ENCODE measurements at places on chromosomes 1 and 21.

DNA sequence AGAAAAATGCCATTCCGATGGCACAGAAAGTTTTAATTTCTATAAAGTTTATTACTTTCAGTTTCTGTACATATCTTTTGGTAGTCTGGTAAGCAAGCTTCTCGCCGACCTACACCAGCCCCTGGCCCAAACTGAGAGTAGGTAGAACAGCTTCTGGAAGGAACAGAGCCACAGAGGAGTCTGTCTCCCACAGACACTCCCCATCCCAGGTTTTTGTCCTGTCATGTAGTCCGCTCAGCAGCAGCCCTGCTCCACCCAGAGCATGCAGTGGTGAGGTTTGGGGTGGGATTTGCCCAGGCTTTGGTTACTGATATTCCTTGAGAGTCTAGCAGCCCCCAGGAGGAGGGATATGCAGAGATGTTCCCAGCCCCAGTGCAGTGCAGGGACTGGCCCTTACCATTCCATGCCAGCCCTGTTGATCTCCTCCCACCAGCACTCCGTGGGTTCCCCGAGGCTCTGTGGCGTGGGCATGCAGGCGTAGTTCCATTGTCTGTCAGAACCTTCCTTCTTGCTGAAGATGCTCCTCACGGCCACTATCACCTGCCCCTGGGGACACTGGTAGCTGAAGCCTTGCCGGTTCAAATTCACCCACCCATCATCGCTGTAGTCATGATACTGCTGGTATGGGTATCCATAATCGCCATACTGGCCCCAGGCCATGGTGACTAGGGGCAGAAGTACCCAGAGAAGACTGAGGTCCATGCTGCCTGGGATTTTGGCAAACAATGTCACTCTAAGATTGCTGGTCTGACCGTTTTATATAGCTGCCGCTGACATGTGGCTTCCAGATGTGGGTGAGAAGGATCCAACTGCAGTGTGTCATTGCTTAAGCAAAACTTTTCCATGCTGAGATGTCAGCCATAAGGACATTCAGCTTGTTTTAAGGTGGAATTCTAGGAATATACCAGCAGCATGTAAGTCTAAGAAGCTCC, at the start of gene DPT:
DPT (minus strand) TSS at position 734 of the 932 bp plus-strand sequence; CDS start at position 702, 32 bp downstream.
- no peak for DNase-seq

GRCh38 chr21:41634211-41634694, 126.3 kb upstream of the TMPRSS2 start:
- DNase-seq, result no peak

- DNase-seq, result no peak
Observed at GRCh38 chr1:35554266-35555211, 2.7 kb downstream of the KIAA0319L start.

GRCh38 chr1:191049781-191050180, 572.1 kb upstream of the BRINP3 start:
- no peak for DNase-seq

DNA sequence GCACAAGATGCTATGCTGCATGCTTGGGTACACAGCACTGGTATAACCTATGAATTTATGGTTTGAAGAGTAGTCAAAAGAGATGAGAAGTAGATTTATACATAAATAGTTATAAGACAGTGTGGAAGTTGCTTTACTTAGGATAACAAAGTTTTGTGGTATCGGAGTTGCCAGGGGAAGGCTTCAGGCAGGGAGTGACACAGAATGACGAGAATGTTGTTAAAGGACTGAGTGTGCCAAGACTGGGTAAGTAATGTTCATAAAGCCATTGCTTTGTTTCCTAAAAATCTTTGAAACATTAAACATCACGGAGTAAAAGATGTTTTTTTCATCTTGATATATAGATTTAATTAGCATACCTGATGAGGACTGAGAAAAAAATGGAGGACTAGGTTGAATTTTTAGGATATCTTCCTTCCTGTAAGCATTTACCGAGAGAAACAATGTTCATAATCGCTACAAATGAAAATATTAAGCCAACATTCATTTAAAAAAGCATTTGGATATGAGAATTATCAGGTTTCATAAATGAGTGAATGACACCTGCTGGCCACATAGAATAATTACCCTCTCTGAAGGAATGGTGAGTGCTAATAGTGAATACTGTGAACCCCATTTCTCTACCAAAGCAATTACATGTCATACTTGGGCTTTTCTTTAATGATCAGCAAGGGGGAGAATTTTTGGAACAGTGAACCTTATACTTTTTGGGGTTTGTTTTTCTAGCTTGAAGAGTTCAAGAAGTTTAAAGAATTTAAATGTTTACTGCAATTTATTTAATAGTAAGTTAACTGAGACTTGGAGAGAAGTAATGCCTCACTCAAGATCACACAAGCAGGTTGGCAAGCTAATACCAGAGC, 28.4 kb downstream of the EXTL2 start:
- DNase-seq, result no peak

GRCh38 chr1:102858695-102859094, 249.6 kb downstream of the COL11A1 start:
- no peak for DNase-seq

DNA sequence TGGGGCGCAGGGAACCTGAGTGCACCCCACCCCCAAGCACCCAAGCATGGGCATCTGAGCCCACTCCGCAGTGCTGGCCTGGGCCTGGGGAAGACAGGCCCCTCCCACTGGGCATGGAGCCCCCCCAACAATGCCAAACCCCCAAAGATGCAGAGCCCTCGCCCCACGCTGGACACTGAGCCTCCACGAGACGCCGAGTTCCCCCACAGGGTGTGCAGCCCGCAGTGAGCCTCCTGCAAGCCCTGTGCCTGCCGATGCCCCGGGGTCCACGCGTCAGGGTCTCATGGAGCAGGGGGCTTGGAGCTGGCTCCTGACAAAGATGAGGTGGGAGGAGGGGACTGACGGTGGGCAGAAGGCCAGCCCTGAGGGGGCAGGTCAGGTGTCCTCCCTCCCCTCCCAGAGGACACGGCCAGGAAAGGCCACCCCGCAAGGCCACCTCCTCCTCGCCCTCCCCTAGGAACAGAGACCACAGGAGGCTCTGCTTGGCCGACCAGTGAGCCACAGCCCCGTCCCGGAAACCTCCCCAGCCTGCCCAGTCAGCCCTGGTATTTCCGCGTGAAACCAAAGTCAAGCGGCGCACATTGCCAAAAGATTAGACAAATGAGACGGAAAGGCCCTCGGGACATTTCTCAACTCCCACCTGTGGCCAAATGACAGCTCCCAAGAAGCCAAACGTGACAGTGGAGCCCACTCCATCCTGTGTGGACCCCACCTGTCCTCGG, 33.4 kb downstream of the MEGF6 start:
- no peak for DNase-seq

GRCh38 chr1:18489417-18490143, 8.8 kb downstream of the KLHDC7A start:
- DNase-seq, result no peak

GRCh38 chr1:204495078-204495753, 611 bp upstream of the PIK3C2B start:
- no peak for DNase-seq

- no peak for DNase-seq
Observed at GRCh38 chr1:159993911-159994310, 37.9 kb downstream of the PIGM start.

- DNase-seq, result no peak
Observed at GRCh38 chr1:17831597-17831996, 76.5 kb downstream of the ACTL8 start.

- no peak for DNase-seq
Observed at GRCh38 chr1:17742583-17742982, 12.6 kb upstream of the ACTL8 start.

DNA sequence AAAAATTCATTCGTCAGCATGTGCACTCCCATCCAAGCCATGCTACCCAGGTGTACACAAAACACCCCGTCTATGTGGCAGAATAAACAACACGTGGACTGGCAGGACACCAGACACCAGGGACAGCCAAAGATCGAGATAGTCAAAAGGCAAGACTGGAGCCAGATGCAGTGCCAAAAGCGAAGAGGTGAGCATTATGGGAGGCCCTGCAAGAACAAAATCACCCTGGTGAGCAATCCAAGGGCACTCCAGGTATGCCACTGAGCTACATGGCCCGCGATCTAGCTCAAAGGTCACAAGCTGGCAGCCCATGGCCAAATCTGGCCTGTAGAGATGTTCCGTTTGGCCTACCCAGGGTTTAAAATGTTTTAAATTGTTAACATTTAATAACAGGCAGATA, 33.7 kb downstream of the PLPP3 start:
- no peak for DNase-seq

DNA sequence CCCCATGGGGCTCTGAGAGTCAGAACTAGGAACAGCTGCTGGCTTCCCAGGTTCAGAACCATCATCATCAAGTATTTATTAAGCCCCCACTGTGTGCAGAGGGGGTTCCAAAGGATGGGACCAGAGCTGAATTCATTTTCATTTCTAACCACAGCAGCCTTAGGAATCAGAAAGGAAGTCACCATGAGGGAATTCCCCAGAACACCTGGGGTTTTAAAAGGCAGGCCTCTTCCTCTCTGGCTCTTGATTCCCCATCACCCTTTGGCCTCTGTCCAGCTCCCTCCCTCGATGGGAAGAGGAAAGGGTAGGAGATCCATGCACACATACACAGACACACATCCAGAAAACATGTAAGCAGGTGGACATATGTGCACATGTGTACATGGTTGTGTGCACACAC, 1.3 kb upstream of the KCNN3 start:
- DNase-seq, result no peak

GRCh38 chr1:43978551-43979260, at the start of gene B4GALT2:
Gene B4GALT2, plus strand, starts transcription at chr1:43979210. Its CDS starts 1,951 bp downstream, at chr1:43981161.
- no peak for DNase-seq

DNA sequence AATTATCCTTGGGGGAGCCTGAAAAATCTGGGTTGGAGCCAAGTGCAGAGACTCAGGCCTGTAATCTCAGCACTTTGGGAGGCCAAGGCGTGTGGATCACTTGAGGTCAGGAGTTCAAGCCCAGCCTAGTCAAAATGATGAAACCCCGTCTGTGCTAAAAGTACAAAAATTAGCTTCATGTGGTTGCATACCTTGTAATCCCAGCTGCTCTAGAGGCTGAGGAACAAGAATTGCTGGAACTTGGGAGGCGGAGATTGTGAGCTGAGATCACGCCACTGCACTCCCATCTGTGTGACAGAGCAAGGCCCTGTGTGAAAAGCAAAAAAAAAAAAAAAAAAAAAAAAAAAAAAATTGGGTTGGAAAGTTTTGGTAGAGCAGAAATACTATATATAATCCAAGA, 1563.6 kb upstream of the PRMT6 start:
- no peak for DNase-seq

- DNase-seq, result no peak
Observed at GRCh38 chr1:64480999-64481772, 11.3 kb downstream of the CACHD1 start.

DNA sequence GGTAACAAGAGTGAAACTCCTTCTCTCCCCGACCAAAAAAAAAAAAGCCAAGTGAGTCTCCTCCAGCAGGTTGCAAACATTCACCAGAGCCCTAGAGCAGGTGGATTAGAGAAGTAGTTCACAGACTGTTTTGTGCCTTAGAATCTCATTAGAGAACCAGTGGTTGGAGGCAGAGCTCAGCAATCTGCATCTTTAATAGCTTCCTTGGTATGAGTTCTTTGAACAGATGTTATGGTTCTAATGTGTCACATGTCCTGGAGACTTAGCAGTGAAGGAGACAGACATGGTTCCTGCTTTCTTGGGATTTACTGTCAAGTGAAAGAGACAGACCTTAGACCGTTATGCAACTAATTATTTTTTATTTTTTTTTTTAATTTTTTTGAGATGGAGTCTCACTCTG, 26.8 kb downstream of the SESN2 start:
- DNase-seq, result no peak

GRCh38 chr1:220962031-220962751, 82.9 kb downstream of the HLX start:
- DNase-seq, result no peak

DNA sequence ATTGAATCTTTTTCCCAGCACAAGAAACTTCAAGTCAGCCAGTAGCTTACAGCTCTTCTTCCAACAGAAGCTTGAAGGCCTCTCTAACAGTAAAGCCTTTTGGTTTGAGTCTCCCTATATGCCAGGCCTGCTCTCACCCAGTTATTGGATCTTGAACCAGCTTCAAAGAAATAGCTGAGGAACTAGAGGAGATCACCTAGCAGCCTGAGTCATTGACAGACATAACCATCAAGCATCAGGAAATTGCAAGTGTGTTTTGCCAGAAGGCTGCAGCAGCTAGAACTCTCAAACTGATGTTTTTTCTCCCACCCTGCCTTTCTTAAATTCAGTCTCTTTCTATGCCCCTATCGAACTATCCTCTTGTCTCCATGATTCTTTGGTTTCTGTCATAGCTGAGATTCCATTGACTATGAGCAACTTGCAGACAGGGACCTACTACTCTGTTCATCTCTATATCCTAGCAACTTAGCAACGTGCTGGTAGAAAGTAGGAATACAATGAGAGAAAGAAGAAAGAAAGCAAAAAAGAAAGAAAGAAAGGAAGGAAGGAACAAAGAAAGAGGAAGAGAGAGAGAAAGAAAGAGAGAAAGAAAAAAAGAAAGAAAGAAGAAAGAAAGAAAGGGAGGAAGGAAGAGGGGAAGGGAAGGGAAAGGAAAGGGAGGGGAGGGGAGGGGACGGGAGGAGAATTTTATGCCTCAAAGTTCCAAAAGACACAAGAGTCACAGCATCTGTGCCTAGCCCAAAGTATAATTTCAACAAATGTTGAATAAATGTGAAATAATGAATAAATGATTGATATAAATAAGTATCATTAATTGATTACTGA, 60.0 kb upstream of the FGGY start:
- no peak for DNase-seq

DNA sequence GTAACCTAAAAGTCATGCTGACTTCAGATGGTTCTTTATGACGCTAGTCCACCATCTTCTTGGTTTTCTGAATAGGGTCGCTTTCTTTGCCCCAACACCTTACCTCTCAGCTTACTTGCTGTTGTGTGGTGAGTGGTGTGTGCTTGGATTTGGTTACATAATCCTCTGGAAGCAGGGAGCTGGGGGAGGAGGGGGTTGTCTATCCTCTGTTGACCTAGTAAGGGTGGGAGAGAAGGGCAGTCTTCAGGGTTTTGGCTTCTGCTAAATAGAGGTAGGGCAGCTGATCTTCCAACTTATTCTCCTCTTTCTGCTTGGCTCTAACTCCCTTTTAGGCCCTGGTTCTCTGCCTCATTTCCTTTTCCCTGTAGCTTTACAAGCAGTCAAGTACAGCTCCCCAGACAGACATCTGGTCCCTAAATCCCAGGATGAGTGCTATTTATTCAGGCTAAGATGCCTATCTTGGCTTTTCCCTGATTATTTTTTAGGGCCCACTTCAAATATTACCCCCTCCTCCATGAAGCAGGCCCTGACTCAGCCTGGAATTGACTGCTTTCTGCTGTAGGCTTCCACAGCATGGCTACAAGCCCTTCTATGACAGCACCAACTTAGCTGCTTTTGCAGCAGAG, 6.4 kb upstream of the REN start:
- no peak for DNase-seq

- no peak for DNase-seq
Observed at GRCh38 chr1:194081444-194081843, 895.0 kb upstream of the B3GALT2 start.
